ENCODE measurements at places on chromosomes 11 and 22. TPM values are rescaled to one million over a fixed set of nuclear protein-coding genes. Genes with fewer than 3 reads are reported as not detected.

PNPLA3 gene
- 0.81 TPM for total RNA-seq

FGF19 gene
- 0.09 TPM for total RNA-seq

ARHGAP42 gene
- 6.7 TPM for total RNA-seq

ELFN2 gene
- 5.8 TPM for total RNA-seq

CTTN gene
- 192 TPM for total RNA-seq

ME3 gene
- 14.5 TPM for total RNA-seq

SOX6 gene
- total RNA-seq = 0.07 TPM

OR52E4 gene
- not detected for total RNA-seq

CDON gene
- 1.6 TPM for total RNA-seq

ADAMTS8 gene
- 2.1 TPM for total RNA-seq

OMP gene
- total RNA-seq = not detected

RAG2 gene
- not detected for total RNA-seq

SUSD2 gene
- 84.1 TPM for total RNA-seq

TMEM41B gene
- total RNA-seq = 17.8 TPM

TEX54 gene
- not detected for total RNA-seq

LTO1 gene
- total RNA-seq = 34.9 TPM

POLR2L gene
- 742 TPM for total RNA-seq

OR8D4 gene
- not detected for total RNA-seq

MS4A6E gene
- total RNA-seq = not detected

CNGA4 gene
- 0.07 TPM for total RNA-seq

LRRC55 gene
- total RNA-seq = not detected

VSIG10L2 gene
- not detected for total RNA-seq

OR52E8 gene
- not detected for total RNA-seq

C11orf97 gene
- total RNA-seq = not detected

STK33 gene
- total RNA-seq = 4.2 TPM

OR52I2 gene
- not detected for total RNA-seq

SYCE3 gene
- total RNA-seq = not detected

C22orf23 gene
- total RNA-seq = 0.21 TPM

RAB3IL1 gene
- total RNA-seq = 26.3 TPM

CRACR2B gene
- 5.0 TPM for total RNA-seq

SIPA1 gene
- 16.4 TPM for total RNA-seq

HOATZ gene
- total RNA-seq = not detected

NXPE2 gene
- not detected for total RNA-seq

RFPL2 gene
- 0.11 TPM for total RNA-seq

SYT9 gene
- total RNA-seq = 0.15 TPM

EMID1 gene
- total RNA-seq = 0.23 TPM

BIK gene
- 2.2 TPM for total RNA-seq

C11orf98 gene
- total RNA-seq = 131 TPM

CCDC34 gene
- total RNA-seq = 27.9 TPM

TMEM123 gene
- 224 TPM for total RNA-seq

ZNF214 gene
- 0.86 TPM for total RNA-seq

CRYAB gene
- 20.7 TPM for total RNA-seq

INPP5J gene
- 0.42 TPM for total RNA-seq

PATZ1 gene
- total RNA-seq = 22.1 TPM

PKNOX2 gene
- not detected for total RNA-seq

PHOX2A gene
- not detected for total RNA-seq

UPK3A gene
- total RNA-seq = not detected

OR2D2 gene
- total RNA-seq = not detected

FXYD2 gene
- 17.3 TPM for total RNA-seq

APOBEC3B gene
- total RNA-seq = 29.2 TPM

UBE2L3 gene
- total RNA-seq = 78.8 TPM

APOA5 gene
- total RNA-seq = not detected

UPB1 gene
- total RNA-seq = not detected

GRM5 gene
- not detected for total RNA-seq

LINC01488 gene
- 0.04 TPM for total RNA-seq

OR5B21 gene
- not detected for total RNA-seq

KRTAP5-9 gene
- total RNA-seq = not detected

FBLN1 gene
- total RNA-seq = 37.5 TPM

P2RX3 gene
- total RNA-seq = 0.15 TPM

MFRP gene
- not detected for total RNA-seq
